ENCODE measurements at places on chromosomes 6 and 20.

- no peak for DNase-seq
Observed at GRCh38 chr6:156634048-156634447, 143.1 kb upstream of the ARID1B start.

GRCh38 chr6:27867051-27867944, 44.9 kb downstream of the OR2B2 start:
- DNase-seq, result peak; percentile 88

DNA sequence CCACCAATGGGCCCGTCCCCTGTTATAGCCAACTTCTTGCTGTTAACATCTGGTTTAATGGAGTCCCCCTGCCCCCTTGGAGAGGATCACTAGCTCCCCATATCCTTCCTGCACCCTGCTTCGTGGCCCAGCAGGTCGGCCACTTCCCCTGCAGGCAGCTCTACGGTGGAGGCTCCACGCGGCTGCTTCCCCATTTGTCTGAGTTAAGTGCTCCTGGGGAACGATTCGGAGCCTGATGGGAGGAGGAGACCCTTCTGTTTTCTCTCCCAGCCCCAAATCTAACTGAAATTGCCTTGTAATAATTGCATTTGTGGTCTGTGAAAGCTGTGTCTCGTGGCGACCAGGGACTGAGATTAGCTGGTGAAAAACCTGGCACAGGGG, 74.6 kb downstream of the SULF2 start:
- DNase-seq, result no peak

DNA sequence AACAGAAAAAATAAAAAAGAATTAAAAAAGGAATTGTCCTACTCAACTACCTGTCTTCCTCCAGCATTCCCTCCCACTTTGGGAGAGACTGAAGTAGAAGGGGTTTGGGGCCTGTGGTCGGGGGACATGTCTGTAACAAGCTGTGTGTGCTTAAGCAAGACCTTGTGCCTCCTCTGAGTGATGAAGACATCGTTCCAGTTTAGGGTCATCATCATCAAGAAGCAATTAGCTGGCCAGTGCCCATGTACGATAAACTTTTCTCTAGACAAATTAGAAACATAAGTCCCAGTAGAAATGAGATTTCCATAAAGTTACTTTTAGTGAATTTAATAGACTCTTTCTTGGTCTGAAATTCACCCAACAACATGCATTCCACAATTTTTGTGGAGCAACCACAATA, 272.9 kb downstream of the ZNF217 start:
- no peak for DNase-seq

DNA sequence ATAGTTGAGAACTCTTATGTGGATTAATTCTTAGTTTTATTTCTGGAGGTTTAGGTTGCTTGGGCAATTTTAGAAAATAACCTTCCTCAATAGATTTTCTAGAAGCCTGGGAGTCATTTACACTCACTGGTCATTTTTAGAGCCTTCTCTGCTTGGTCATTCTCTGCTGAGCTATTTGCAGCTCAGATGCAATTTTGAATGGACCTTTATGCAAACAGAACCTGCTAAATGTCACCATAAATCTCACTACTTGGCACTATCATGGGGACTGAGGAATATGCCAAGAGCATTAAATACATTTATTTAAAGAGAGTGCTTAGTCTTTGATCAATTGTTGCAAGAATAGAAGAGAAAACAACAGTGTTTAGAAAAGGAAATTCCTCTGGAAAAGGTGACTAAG, 154.0 kb downstream of the CLVS2 start:
- no peak for DNase-seq

- no peak for DNase-seq
Observed at GRCh38 chr20:49794336-49795134, 18.1 kb upstream of the SLC9A8 start.

GRCh38 chr6:46998436-46999017, 43.6 kb downstream of the ADGRF1 start:
- DNase-seq, result no peak

DNA sequence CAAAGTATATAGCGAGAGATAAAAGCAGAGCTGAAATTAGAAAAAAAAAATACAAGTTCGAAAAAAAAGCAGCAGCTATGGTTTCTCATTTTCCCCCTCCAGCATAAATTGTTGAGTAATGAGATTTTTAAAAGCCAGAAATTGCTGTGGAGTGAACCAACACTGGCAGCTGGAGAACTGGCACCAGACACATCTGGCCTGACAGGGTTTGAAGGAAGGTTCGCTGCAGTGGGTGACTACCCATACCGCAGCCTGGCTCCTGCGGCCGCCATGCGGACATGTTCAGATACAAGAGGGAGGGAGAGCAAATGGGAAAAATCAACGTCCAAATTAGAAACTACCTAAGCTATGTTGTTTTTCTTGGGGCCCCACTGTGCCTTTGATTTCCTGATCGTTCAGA, 3.3 kb downstream of the APCDD1L start:
- DNase-seq, result no peak

DNA sequence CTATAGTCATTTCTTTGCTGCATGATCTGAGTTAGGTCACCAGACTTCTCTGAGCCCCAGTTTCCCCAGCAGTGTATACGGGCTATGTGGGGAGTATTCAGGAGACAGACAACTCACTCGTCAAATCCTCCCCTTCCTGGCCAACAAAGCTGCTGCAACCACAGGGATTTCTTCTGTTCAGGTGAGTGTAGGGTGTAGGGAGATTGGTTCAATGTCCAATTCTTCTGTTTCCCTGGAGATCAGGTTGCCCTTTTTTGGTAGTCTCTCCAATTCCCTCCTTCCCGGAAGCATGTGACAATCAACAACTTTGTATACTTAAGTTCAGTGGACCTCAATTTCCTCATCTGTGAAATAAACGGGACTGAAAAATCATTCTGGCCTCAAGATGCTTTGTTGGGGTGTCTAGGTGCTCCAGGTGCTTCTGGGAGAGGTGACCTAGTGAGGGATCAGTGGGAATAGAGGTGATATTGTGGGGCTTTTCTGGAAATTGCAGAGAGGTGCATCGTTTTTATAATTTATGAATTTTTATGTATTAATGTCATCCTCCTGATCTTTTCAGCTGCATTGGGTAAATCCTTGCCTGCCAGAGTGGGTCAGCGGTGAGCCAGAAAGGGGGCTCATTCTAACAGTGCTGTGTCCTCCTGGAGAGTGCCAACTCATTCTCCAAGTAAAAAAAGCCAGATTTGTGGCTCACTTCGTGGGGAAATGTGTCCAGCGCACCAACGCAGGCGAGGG, 594 bp upstream of the CDKN1A start:
- no peak for DNase-seq

- peak; percentile 33 for DNase-seq
Observed at GRCh38 chr6:135159531-135159930, 21.6 kb upstream of the MYB start.

DNA sequence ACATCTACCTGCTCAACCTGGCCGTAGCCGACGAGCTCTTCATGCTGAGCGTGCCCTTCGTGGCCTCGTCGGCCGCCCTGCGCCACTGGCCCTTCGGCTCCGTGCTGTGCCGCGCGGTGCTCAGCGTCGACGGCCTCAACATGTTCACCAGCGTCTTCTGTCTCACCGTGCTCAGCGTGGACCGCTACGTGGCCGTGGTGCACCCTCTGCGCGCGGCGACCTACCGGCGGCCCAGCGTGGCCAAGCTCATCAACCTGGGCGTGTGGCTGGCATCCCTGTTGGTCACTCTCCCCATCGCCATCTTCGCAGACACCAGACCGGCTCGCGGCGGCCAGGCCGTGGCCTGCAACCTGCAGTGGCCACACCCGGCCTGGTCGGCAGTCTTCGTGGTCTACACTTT, 619 bp downstream of the SSTR4 start:
- DNase-seq, result no peak

DNA sequence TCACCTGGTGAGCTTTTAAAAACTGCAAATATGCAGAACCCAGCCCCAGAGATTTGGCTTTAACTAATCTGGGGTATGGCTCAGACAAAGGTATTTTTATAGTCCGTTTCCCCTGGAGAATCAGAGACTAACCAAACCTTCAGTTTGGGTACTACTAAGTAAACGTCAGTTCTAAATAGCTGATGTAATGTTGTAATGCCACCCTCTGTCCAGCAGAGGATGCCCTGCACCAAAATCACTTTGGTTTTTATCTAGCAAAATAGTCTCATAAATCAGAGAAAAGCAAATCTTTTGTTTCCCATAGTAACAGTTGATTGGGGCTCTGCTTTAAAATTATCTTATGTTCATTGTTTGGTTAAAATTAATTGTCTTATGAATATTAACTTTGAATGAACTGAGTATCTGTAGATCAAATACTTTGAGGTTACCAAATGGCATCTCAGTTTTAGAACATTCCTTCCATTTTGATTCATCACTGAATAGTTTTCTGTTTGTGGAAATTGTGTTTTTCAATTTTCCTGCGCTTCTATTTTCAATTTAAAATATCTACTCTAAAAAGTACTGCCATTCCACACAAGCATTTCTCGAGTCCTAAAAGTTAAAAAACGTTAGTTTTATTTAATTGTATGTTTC, 278.3 kb upstream of the PLCB4 start:
- DNase-seq, result peak; percentile 62

- DNase-seq, result no peak
Observed at GRCh38 chr6:43275801-43276576, 22.1 kb upstream of the SLC22A7 start.

GRCh38 chr6:149513915-149514314, 29.1 kb upstream of the ZC3H12D start:
- peak; percentile 32 for DNase-seq

DNA sequence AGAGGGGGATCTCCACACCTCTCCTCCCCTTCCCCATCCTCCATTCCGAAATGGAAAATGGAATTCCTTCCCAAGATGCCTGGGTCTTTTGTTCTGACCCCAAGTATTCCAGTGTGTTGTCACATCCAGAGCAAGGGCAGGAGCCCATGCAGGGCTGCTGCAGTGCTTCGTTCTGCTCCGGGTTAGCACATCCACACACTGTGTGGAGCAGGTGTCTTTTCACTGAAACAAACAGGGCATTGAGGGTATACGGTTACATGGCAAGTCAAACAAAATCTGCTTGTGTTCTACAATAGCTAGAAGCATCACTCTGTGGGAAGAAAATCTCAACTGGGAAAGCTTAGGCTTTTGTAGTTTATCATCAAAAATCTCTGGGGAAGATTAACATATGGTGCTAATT, 56.9 kb downstream of the LYRM2 start:
- DNase-seq, result no peak

GRCh38 chr6:90222724-90223198, 73.9 kb downstream of the BACH2 start:
- no peak for DNase-seq

DNA sequence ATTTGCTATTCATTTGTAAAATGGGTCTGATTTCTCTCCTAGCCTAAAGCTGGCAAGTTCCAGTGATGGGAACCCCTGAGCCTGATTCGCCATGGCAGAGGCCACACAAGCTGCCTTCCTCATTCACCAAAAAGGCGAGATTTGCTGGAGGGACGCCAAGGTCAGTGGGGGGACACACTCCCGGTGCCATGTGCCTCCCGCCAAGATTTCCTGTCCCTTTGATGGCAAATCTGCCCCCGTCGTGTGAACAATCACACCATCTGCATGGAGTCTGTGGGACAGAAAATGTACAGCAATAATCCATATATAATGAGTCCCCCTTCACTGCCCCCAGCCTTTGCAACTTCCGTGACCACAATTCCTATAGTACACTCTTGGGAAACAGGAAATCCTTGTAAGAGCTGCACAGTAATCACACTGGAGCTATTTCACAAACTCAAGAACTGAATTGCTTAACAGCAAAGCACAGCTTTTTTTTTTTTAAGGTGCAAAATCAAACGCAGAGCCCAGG, 15.7 kb upstream of the IGF2R start:
- no peak for DNase-seq

GRCh38 chr20:49583669-49584417, 15.9 kb upstream of the PTGIS start:
- peak; percentile 87 for DNase-seq

DNA sequence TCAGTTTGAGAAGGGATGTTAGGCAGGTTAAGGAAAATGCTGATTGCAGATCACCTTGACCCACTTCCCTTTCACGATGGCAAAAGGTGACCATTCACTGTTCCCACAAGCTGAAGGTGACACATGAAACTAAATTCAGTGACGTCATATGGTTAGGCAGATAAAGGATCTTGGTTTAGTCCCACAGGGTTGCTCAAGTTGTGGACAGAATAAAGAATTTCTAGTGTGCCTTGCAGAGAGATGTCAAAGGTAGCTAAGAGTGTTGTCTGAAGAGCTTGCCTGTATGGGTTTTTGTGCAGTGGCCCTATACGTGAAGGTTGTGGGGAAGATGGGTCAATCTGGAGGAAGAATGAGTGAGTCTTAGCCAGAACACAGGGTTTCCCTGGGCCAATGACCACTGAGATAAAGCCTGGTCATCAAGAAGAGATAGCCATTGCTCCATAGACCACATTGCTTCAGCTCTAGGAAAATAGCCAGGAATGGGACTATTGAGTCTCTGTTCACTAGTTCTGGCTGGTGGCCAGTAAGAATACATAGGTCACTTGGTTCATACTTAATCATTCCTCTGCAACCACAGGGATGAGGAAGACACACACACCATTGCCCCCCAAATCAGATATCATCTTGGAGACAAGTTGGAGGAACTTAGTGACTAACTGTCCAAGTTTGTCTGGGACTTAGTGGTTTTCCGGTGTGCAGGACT, 148.5 kb upstream of the ATXN1 start:
- peak; percentile 80 for DNase-seq

GRCh38 chr20:10758446-10758845, 84.6 kb upstream of the JAG1 start:
- DNase-seq, result no peak

DNA sequence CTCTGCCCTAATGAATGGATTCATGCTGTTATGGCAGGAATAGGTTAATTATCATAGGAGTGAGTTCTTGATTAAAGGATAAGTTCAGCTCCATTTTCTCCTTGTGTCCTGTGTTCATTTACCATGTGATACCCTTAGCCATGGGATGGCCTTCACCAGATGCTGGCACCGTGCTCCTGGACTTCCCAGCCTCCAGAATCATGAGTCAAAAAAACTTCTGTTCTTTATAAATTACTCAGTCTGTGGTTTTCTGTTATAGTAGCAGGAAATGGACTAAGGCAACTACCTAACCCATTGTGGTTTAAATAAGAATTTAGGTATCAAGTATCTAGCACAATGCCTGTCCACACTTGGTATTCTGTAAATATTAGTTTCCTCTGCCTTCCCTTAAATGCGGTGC, 223.5 kb downstream of the MEI4 start:
- DNase-seq, result peak; percentile 17

DNA sequence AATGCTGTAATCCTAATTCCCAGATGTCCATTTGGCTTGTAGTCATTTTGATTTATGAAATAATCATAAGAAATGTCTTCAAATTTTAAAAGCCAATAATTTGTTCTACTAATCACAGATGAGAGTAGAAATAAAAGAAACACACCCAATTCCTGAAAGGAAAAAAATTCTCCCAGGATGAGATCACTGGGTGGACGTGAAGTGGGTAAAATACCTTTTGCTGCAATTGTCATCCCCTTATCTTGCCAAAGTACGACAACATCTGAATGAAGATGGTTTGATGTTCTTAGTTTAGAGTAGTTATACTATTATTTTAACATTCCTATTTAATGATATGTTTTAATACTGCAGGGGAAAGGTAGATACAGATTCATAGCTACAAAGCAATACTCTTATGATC, 33.7 kb downstream of the MTHFD1L start:
- peak; percentile 49 for DNase-seq

GRCh38 chr6:47473791-47474346, 3.7 kb upstream of the CD2AP start:
- no peak for DNase-seq

- peak; percentile 70 for DNase-seq
Observed at GRCh38 chr20:60091861-60092260, 133.6 kb downstream of the CDH26 start.

- DNase-seq, result no peak
Observed at GRCh38 chr6:133236932-133237331, 4.2 kb upstream of the EYA4 start.

- peak; percentile 63 for DNase-seq
Observed at GRCh38 chr6:52712136-52712535, 41.2 kb downstream of the TMEM14A start.
